ENCODE measurements at places on chromosomes 1 and 21.

DNA sequence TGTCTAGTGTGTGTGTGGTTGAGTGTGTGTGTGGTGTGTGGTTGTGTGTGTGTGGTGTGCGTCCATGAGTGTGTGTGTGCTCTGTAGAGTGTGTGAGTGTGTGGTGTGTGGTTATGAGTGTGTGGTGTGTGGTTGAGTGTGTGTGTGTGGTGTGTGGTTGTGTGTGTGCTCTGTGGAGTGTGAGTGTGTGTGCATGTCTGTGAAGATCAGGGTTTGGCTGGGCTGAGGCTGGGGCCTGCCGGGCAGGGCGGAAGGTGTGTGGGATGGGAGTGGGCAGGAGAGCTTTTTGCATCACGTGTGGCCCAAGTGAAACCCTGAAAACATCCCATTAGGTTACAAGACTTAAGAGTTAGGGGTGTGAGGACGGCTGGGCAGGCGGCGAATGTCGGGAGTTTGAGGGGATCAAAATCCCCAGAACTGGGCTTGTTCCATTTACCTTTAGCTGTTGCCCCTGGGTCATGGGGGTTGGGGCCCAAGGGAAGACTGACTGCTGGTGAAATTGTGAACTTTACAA, 2.9 kb upstream of the FCMR start:
- DNase-seq: no peak

DNA sequence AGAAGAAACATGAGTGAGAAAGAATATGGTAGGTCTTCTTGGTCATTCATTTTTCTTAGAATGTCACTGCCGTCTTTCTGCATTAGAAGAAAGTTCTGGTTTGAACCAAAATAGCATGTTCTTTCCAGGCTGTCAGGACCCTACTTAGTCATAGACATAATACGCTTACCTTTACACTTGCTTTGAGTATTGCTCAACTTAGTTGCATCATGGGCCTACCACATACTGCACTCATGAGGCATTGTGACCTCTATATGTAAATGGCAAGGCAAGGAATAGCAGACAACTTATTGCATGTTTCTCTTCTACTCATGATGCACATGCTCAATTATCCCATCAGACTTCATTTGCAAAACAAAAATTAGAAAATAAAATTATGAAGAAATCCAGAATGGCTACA, 415.0 kb downstream of the HLX start:
- no peak for DNase-seq

GRCh38 chr1:210629276-210629675, 300.6 kb downstream of the HHAT start:
- DNase-seq: no peak

DNA sequence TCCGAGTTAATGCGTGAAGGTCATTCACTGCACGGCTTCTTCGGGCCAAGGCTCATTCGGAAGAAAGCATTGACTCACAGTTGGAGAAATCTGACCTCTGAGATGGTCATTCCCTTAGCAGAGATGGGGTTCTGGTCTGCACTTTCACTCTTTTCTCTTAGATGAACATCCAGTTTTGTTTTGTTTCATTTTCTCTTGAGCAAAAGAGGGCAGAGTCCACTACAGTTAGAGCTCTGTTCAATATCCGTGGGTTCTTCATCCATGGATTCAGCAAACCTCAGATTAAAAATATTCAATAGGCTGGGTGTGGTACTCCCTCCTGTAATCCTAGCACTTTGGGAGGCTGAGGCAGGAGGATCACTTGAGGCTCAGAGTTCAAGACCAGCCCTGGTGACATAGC, 57.4 kb upstream of the SIPA1L2 start:
- no peak for DNase-seq

DNA sequence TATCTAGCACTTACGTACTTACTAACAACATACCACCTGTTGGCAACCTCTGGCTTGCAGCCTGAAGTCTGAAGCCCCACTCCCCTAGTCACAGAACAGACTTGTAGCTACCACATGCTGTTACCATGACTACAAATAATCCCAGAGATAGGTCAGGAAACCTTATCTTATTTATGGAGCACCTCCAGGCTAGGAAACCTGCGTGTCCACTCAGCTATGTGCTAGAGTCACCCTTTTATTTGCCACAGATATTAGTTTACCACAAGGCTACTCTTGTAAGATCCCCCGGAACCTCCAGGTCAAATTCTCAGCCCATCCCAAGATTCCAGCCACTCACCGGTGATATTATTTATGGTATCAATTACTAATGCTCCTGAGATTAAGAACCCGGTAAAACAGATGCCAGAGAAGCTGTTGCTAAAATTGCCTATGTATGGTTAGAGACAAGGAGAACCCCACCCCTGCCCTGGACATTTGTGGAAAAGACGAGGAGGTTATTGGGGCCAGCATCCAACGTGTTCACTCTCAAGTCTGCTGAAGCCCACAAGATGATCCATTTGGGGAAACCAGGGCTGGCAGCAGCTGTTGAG, 116.5 kb downstream of the TBX15 start:
- no peak for DNase-seq

DNA sequence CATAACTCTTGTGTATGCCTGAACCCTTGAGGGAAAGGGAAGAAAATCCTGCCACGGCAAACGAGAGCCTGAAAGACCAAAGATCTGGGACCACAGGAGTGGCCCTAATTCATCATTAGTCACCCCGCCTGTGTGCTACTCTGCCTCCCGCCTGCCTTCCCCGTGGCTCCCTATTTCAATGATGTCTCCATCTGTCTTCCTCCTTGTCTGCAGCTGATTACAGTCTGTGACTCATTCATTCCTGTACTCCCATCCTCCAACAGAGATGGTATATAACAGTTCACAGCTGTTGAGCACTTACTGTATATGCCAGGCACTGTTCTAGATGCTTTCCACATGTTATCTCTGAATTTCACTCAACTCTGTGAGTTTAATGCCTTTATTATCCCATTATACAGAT, 96.6 kb downstream of the SEC16B start:
- DNase-seq: no peak

DNA sequence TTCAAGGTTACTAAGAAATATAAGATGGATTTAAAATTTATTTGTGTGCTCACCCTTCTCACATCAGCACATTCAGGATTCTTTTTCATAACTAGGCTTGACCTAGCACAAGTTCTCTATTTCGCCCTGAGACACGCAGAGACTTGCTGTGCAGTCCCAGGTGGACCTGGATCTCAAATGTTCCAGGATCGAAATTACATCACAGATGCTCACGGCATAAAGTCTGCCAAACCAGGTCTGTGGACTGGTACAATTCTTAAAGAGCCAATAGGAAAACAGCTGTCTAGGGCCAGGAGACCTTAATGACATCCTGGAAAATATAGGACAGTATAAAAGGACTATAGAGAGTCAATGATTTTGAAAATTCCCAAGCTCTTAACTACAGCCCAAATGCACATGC, 2.2 kb downstream of the PGBD5 start:
- no peak for DNase-seq

DNA sequence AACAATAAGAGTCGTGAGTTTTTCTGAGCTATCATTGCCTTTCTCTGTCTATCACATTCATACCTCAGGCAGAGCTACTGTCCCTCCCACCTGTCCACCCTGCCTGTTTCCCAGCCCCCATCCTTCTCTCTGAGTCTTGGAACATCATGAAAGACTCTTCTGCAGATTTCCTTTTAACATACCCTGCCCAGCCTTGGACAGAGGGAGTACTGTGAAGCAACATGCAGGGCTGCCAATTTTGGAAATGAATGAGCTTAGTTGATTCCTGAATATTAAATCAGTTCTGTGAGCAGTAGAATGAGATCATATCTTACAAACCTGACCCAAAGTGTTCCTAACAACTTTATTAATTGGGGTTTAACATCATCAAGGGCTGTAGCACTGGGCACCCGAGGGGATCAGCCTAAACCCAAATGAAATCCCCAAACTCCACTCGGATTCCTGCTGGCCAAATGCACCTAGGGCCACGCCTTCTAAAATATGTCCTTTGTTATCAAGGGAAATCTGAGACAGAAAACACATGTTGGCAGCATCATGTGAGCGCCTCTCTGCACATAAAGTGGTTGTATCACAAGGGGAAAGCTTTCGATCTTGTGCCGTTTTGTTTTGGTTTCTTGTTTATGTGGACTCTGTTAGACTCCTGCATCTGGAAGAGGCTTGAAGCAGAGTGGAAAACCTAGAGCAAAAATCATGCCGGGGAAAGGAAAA, 357.6 kb downstream of the KIF26B start:
- no peak for DNase-seq

DNA sequence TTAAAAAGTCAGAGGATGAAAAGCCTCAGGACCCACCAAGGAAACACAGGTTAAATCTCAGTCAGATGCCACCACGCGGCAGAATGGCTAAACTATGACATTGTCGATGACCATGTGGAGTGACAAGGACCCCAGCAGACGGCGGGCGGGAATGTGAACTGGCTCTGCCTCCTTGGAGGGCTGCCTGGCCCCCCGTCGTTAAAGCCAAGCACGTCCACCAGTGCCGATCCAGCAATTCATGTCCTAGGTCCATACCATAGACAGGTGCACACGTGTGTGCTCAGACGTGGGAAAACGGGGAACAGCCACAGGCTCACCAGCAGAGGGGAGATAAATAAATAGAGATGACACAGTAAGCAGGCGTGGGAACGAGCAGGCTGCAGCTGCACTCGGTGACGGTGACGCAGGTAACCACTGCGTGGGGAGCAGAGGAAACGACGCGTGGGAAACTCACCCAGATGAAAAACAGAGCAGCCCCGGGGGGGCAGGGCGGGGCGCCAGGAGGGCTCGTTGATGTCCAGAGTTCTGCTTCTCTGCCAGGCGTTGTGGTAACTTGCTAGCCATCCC, 28.3 kb upstream of the PCBP3 start:
- DNase-seq: peak; percentile 93

- DNase-seq: no peak
Measured at GRCh38 chr21:40140675-40141074, 273.4 kb downstream of the PCP4 start.

GRCh38 chr1:119266858-119267257, 101.7 kb upstream of the HAO2 start:
- no peak for DNase-seq

- no peak for DNase-seq
Measured at GRCh38 chr1:40679165-40679953, 12.1 kb upstream of the NFYC start.

- DNase-seq: no peak
Measured at GRCh38 chr1:42793824-42794223, 9.0 kb downstream of the TMEM269 start.

- no peak for DNase-seq
Measured at GRCh38 chr1:178609015-178609414, 96.1 kb downstream of the TEX35 start.

DNA sequence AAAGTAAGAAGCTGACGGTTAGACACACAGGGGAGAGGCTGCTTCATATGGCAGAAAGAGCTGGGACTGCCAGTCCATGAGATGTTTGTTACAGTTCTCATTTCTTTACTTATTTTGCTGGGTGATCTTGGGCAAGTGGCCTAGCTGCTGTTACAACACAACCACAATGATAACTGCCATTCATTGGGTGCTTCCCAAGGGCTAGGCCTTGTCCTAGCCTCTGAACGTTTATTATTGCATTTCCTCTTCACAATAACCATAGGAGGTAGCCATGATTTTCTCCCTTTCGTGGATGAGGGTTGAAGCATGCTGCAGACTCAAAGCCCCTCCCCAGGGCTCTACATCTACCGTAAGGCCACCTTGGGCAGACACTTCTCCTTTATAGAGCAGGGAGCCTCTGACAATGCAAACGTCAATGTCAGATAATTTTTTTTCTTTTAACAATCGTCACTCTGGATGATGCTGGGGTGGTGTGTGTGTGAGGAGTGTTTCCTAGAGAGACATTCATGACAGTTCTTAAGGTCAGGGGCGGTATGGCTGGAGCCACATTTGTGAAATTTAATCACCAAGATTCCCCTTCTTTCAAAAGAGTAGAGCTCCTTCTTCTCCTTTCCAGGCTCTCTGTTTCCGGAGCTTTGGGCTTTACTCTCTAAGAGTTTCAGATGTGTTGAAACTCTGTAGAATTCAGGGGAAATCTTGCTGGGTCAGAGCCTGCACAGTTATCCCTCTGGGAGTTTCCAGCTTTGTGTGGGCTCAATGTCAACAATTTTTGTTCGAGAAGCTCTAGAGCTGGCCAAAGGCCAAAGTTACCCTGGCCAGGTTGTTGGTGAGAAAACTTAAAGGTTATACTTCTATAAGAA, 138.5 kb upstream of the SGIP1 start:
- no peak for DNase-seq

GRCh38 chr1:169060919-169061639, 45.4 kb upstream of the ATP1B1 start:
- no peak for DNase-seq

DNA sequence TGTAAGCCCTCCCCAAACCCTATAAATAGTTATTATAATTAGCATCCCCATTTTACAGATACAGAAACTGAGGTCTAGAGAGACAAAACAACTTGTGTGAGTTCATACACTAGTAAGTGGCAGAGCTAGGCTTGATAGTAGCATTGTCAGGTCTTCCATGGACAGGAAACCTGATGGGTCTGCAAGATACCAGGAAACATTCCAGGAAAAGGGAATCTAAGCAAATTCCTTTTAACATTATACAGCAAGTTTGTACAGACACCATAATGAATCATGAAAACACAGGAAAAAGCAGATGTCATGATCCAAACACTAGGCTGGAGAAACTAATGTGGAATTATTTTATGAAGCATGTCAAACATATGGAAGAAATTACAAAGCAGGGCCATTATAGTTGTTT, 89.1 kb upstream of the KCNK2 start:
- no peak for DNase-seq

- DNase-seq: no peak
Measured at GRCh38 chr1:181513786-181514297, 30.5 kb downstream of the CACNA1E start.

- DNase-seq: no peak
Measured at GRCh38 chr1:46530791-46531409, 20.5 kb downstream of the KNCN start.

- no peak for DNase-seq
Measured at GRCh38 chr1:153597206-153597605, 15.7 kb downstream of the S100A16 start.

- DNase-seq: no peak
Measured at GRCh38 chr1:100713626-100714025, 5.9 kb upstream of the VCAM1 start.

GRCh38 chr1:51341876-51342496, 11.6 kb upstream of the TTC39A start:
- no peak for DNase-seq

- no peak for DNase-seq
Measured at GRCh38 chr1:238647877-238648276, 738.5 kb upstream of the CHRM3 start.

GRCh38 chr1:65330822-65331221, 21.5 kb downstream of the DNAJC6 start:
- no peak for DNase-seq

Measured in central memory CD4-positive, alpha-beta T cell (primary cell).